ENCODE measurements at places on chromosomes 12 and 14.

DNA sequence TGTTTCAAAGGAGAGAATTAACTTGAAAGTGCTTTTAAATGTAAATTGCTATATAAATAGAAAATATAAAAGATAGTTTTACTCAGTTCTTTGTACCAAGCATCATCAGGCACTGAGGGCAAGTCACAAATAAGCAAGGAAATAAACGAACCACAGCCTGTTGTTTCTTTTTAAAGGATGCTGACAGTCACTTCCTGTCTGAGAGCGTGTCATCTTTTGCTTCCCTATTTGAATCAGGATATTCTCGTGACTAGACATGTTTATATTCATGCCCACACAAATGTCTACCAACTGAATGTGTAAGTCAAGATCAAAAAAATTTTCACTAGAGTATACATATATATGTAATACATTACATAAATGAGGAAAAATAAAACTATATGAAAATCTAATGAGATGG lies 31.4 kb upstream of the SLC2A13 start:
- peak; percentile 28 for DNase-seq

- DNase-seq, result no peak
These were observed 320.7 kb downstream of the BTG1 start for GRCh38 chr12:91824991-91825390.

- no peak for DNase-seq
These were observed 180.5 kb upstream of the LMNTD1 start for GRCh38 chr12:25733541-25733940.

DNA sequence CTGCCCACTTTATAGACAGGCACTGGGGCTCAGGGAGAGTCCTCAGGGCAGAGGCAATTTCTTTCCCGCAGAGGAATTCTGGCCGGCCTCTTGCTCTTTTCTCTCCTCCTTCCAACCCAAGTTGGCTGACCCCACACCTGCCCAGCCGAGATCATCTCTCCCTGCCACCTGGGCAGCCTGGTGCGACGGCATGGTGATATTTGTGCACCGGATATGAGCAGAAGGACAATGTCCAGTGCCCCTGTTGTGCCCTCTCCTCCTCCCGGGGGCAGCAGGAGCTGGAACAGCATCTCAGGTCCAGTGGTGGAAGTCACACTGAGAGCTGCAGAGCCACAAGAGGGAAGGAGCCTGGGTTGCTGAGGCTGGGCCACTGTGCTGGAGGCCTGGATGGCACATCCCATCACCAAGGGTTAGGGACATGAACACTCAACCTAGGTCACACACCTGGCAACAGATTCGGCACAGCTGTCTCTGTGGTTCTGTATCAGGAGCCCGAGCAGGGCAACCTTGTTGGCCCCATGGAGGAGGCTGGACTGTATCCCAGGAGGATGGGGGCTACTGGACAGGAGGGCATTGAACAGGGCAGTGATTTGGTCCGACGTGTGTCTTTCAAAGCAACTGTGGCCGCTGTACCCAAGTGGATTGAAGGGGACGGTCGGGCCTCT lies 57.7 kb upstream of the DIO3 start:
- no peak for DNase-seq

DNA sequence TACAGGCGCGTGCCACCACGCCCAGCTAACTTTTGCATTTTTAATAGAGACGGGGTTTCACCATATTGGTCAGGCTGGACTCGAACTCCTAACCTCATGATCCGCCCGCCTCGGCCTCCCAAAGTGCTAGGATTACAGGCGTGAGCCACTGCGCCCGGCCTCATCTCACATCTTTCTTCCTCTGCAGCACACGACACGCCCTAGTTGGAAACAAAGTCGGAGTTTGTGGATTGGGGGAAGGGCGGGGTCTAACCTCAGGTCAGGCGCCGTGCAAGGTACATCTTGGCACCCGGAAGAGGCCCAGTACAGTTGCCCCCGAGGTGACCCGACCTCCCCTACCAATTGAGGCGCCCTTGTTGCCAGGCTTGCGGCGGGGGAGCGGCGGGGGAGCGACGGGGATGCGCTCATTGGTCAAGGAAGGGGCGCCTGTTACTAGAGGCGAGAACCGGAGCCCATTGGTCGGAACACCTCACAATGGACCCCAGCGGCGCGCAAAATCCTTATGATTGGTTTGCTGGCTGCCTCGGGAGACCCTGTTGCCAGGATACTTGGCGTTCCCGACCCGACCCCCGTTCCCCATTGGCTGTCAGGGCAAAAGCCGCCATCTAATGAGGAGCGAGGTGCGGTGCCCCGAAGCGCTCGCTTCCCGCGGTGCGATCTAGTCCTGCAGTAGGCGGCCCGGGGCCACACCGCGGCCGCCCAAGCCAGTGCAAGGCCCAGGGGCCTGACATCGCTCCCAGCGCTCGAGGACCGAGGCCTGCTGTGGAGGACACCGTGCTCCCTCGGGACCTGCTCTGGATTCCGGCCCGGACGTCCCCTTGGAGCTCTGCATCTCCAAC lies at the start of gene REC8:
Gene REC8 (plus strand): TSS at position 659 of the 839 bp plus-strand sequence. CDS start 473 bp downstream, outside the sequence.
- DNase-seq, result no peak

DNA sequence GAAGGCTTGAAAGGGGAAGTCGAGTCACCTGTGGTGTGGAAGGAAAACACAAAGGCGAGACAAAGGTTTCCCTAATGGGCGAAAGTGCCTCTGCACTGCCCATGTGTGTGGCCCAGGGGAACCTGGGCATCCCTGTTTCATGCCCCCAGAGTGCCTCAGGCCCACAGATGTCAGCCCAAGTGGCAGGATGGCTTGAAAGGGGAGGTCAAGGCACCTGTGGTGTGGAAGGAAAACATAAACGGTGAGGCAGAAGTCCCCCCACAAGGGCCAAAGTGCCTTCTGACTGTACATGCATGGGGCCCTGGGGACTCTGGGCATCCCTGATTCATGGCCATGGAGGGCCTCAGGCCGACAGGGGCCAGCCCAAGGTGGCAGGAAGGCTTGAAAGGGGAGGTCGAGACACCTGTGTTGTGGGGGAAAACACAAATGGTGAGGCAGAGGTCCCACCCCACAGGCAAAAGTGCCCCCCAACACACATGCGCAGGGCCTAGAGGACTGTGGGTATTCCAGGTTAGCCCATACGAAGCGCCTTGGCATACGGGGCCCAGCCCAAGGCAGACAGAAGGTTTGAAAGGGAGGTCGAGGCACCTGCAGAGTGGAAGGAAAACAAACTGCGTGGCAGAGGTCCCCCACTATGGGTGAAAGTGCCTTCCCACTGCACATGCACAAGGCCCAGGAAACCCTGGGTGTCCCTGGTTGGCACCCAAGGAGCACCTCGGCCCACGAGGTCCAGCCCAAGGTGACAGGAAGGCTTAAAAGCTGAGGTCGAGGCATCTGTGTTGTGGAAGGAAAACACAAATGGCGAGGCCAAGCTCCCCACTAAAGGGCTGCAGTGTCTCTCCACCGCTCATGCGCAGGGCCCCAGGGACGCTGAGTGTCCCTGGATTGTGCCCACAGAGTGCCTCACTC lies 382.3 kb downstream of the ALG10 start:
- no peak for DNase-seq

- no peak for DNase-seq
These were observed 8.8 kb upstream of the LRRK2 start for GRCh38 chr12:40215982-40216381.

- DNase-seq, result no peak
These were observed 13.7 kb downstream of the FGD6 start for GRCh38 chr12:95203487-95204030.

DNA sequence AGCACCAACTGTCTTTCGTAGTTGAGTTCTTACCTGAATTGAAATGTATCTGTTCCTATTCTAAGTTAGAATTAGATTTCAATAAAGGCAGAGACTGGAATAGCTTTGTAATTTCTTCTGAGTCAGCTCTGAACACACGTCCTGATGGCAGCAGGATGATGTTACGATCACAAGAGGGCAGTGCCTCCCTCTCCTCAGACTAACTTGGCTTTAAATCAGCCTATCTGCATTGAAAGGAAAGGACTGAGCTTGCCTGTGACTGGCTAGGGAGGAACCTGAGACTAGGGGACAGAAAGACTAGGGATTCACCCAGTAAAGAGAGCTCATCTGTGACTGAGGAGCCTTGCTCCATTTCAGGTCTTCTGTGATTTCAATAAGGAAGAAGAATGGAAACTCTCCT lies 323.7 kb upstream of the OR4E1 start:
- DNase-seq, result peak; percentile 23

DNA sequence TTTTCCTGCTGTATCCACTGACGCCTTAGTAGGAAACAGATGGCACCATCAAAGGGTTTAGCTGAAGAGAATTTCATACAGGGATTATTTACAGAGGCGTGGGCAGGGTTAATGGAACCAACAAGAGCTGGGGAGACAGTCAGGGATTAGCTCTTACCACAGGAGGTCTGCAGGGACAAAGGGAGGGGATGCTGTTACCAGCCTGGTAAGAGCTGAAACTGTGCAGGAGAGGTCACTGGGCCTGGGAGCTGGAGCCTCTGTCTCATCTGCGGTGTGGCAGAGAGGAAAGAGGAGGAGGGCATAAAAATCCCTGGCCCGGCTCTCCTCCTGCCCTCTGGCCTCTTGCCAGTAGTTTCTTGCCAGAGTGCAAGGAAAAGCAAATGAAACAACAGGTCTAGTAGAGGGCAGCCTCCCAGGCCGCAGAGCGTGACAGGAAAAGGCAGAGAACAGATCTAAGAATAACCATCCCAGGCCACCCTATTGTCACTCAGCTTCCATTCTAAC lies 18.9 kb upstream of the POC1B start:
- peak; percentile 95 for DNase-seq

GRCh38 chr12:89514751-89515150 lies 9.8 kb downstream of the GALNT4 start:
- no peak for DNase-seq

DNA sequence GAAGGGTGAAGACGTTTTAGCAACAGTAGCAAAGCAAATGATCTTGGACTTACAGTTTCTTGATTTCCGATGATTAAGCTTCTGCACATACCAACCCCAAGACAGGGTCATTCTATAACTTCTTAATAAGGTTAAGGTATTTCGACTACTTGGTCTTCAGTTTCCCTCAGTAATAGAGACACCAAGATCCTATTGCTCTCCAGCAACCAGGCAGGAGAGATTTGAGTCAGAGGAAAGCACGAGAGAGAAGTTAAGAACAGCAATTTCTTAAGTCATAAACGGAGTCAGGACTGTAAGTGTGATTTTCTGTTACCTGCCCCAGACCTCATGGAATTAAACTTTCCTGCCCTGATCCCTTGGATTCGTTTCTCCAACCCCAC lies 215.6 kb downstream of the TTC8 start:
- DNase-seq, result no peak

GRCh38 chr14:100864960-100865681 lies 38.4 kb downstream of the RTL1 start:
- no peak for DNase-seq

GRCh38 chr12:505221-505620 lies 45.5 kb downstream of the B4GALNT3 start:
- DNase-seq, result no peak

DNA sequence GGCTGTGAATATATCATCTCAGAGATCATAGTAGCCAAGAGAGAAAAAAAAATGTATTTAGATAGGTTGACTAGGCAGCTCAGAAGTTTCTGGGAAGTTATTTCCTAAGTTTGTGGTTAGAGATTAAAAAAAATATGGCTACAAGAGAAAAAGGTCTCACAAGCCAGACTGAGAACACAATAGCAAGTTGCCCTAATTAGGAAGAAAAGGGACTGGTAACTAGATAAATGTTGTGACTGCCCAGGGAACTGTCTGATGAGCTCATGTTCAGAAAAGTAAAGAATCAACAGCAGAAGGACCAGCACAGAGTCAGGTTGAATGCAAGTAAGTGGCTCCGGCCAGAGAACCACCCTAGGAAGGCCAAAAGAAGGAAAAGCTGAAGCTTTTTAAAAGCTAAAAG lies 256.6 kb downstream of the PRKD1 start:
- no peak for DNase-seq

- no peak for DNase-seq
These were observed 101.8 kb downstream of the LRIG3 start for GRCh38 chr12:58818546-58818945.

GRCh38 chr14:96077983-96078624 lies 38.9 kb downstream of the C14orf132 start:
- peak; percentile 48 for DNase-seq

GRCh38 chr12:112852127-112852526 lies 54.6 kb upstream of the OAS1 start:
- DNase-seq, result no peak

DNA sequence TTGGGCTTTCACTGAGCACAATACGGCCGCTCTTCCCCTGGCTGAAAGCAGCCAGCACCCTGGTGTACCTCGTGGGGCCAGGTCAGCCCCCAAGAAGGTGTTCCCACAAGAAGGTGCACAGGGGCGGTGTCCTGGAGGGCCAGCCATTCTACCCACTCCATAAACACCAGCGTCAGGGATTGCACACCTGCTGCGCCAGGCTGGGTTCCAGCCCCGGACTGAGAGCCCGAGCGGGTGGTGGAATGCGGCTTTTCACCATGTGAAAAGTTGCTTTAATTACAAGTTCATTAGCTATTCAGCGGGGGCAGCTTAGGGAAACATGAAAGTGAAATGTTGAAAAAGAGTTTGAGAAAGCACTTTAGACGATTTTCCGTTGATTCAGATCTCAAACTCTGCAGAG lies 17.5 kb upstream of the MMP17 start:
- no peak for DNase-seq

GRCh38 chr12:129028844-129029243 lies 175.6 kb downstream of the GLT1D1 start:
- no peak for DNase-seq

- DNase-seq, result no peak
These were observed 16.6 kb downstream of the SSTR1 start for GRCh38 chr14:38224338-38224737.

GRCh38 chr12:45670346-45671065 lies 59.0 kb upstream of the ARID2 start:
- peak; percentile 48 for DNase-seq

DNA sequence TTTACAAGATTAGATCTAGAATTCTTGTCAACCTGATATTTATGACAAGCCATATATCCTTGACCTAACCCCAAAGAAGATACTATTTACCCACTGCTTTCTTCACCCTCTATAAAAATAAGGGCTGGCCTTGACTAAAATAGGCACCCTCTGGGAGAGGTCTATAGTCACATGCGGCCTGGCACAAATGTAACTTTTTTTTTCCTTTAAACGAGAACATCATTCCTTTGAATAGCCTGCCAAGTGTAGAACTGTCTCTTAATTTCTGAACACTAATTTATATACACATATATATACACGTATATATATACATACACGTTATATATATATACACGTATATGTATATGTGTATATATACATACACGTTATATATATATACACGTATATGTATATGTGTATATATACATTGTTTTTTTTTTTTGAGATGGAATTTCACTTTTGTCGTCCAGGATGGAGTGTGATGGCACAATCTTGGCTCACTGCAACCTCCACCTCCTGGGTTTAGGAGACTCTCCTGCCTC lies 18.6 kb downstream of the PPTC7 start:
- DNase-seq, result no peak

Measured in RPMI7951 (cell line).